Pancreas (tissue), 10 donors: ENCODE measurements at places on chromosomes 12 and 14. TPM values are rescaled to one million over a fixed set of nuclear protein-coding genes. Genes with fewer than 3 reads are reported as not detected.

GPR84 gene
- 0.09 TPM for polyA plus RNA-seq

PLXNC1 gene
- 0.53 TPM for polyA plus RNA-seq

PSME2 gene
- polyA plus RNA-seq, result 180 TPM

PZP gene
- not detected for polyA plus RNA-seq

MRPL42 gene
- 11.8 TPM for polyA plus RNA-seq

DEPDC4 gene
- polyA plus RNA-seq, result 0.42 TPM

RPL10L gene
- not detected for polyA plus RNA-seq

KIAA0586 gene
- 4.3 TPM for polyA plus RNA-seq

DHH gene
- polyA plus RNA-seq, result 0.11 TPM

KLRC1 gene
- 0.45 TPM for polyA plus RNA-seq

BHLHE41 gene
- polyA plus RNA-seq, result 12.1 TPM

FAM186B gene
- polyA plus RNA-seq, result 0.56 TPM
